ENCODE measurements at places on chromosomes 4 and X.

DNA sequence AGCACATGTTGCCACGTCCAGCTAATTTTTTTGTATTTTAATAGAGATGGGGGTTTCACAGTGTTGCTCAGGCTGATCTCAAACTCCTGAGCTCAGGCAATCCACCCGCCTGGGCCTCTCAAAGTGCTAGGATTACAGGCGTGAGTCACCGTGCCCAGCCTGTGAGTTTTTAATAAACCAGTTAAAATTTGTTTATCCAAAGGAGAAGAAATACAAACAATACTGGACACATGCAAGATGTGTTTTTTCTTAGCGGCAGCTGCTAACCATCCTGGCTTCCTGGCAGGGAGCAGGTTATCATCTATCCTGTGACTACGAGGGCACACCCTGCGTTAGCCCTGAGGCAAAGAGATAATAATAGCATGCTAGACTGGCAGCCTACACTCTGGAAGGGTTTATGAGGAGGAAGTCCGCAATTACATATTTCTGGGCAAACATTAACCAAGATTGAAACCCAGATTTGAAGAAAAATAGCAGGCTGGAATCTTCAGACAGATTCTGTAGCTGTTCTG, 191.4 kb downstream of the SPRY1 start:
- no peak for DNase-seq

DNA sequence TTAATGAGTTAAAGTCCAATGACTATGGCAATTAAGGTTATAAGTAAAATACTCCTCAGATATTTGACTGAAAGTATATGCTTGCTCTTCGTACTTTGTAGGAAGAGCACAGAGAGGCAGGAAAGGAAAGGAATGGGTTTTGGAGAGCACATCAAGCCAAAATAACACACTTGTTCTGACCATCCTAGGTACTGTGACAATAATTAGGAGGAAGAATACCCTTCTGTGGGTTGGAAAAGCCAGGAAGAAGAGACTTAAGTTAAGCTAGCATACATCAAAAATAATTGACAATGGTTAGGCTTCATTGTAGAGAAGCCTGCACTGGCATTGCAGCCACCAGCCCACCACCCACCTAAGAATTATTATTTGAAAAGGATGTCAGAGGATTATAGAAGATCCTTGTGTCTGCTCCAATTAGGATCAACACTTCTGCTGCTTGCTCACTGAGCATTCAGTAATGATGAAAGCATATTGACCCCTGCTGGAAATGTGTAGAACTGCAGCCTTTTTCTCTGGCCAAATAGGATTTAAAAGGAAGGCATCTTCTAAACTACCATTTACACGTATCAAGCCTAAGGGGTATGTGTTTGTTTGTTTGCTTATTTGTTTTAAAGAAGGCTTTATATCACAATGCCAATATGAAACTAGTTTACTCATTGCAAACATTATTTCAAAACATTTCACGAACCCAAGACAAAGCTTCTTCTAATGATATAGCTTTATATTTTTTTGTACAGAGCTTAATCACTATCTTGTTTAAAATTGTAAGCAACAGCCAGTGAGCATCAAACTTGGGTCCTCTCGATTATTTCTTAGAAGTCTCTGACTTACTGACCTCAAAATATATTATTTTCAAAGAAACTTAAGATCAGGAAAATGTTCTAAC, 286.2 kb upstream of the TET2 start:
- no peak for DNase-seq

GRCh38 chr4:13178621-13179020, 305.5 kb downstream of the RAB28 start:
- no peak for DNase-seq

GRCh38 chr4:174467107-174467506, 55.2 kb downstream of the HPGD start:
- no peak for DNase-seq

- no peak for DNase-seq
Observed at GRCh38 chr4:24169956-24170355, 280.1 kb upstream of the PPARGC1A start.

DNA sequence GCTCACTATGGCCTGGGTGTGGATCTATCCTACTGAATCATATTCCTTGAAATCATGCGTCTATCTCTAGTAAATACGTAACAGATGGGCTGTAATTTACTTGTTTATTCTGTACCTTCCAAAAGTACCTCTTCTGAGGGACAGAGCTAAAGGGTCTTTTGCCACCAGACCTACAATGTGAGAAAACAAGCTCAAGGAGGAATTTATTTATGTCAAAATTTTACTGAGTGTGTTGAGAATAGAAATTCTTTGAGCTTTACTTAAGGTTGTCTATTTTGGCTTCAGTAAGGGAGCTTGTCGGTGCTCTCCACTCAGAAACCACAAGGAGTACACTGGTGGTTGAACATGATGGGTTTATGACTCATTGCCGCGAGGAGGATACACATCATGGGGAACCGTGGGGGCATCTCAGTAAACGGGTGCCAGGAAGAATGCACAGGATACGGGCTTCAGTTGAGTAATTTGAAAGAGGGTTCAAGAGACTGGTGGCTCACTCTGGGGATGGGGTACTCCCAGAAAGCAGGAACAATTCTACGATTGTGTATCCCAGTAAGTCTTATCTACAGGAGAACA, 3.0 kb downstream of the ANK2 start:
- DNase-seq: no peak

- no peak for DNase-seq
Observed at GRCh38 chr4:126637706-126638105, 995.1 kb upstream of the INTU start.

DNA sequence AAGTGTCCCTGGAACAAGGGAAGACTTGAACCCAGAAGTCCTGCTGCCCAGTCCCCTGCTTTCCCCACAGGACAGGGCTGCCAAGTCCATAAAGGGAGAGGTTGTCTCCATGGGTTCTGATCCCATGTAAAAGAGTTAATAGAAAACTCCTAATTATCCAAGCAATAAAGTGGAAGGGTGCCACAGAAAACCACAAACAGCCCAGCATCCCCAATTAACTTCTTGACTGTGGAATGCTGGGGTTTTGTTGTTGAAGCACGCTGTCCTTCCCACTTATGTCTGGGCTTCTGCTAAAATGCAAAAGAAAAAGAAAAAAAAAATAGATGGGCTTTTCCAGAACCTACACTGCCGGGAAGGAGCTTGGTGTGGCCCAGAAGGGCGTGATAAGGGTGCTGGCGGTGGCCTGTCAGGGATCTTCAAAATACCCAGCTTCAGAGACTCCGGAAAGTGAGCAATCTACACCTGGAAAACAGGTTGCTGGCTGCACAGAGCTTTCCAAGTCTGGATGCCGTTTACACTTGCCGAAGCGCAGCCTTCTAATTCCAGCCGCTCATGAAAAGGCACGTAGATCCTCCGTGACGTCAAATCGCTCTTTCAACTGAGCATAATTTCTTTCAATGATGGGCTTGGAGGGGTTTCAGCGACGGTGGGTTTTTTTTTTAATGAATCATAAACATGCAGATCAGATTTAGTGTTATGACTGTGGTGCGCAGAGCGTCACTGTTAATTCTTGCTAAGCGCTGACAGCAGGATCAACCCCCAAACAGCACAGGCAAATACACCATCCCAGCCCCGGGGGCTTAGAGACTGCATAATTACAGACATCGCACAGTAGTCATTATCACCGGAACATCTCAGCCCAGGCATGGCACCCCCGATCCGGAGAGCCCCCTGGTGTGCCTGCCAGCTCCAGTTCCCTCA, 197.6 kb downstream of the BCOR start:
- no peak for DNase-seq

- DNase-seq: no peak
Observed at GRCh38 chrX:45765281-45765680, 564.6 kb upstream of the DIPK2B start.

DNA sequence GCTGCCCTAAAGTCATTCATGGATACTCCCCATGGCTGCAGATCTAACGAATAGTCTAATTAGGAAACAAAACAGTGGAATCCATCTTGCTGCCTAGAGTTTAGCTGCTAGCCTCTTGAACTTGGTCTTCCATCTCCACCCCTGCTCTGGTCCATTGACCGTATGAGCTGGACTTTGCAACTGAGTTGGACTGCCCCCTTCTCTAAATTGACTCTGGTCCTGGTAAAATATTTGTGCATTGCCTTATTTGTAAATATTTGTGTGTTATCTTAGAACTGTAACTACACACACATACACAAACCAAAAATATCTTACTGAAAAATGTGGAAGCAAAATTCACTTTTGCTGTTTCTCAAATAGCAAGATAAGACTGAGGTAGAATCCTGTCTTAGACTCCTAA, 181.3 kb downstream of the NWD2 start:
- no peak for DNase-seq

GRCh38 chr4:167290678-167291077, 56.4 kb upstream of the SPOCK3 start:
- no peak for DNase-seq
